ENCODE measurements at places on chromosomes 1 and 21.

DNA sequence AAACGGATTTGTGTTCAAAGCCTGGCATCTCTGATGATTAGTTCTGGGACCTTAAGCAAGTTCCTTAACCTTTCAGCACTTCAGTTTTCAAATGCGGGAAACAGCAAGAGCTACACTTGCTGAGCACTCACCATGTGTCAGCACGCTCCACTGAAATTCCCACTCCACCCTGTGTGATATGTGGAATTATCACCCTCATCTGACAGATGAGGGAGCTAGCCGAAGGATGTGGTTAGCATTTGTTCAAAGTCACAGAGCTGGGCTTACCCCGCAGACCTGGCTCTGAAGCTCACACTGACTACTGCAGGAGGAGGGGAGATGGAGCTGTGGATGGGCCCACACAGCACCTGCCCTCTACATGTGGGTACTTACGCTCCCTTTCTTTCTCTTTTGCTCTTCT is 29.1 kb downstream of the IL12RB2 start:
- ATAC-seq = no peak
- H3K36me3 ChIP-seq = no peaks in the 10 kb centered on the region
- no peak overlapping the region for H3K4me3 ChIP-seq
- no peaks in the 10 kb centered on the region for H3K27me3 ChIP-seq
- peaks cover 73% of the 10 kb centered on the region for H3K4me1 ChIP-seq

GRCh38 chr1:104807590-104807989 is 1057.9 kb downstream of the AMY1C start:
- ATAC-seq = no peak
- no peak overlapping the region for H3K27ac ChIP-seq
- H3K27me3 ChIP-seq = no peaks in the 10 kb centered on the region
- no peak overlapping the region for H3K4me3 ChIP-seq
- H3K36me3 ChIP-seq = no peaks in the 10 kb centered on the region

DNA sequence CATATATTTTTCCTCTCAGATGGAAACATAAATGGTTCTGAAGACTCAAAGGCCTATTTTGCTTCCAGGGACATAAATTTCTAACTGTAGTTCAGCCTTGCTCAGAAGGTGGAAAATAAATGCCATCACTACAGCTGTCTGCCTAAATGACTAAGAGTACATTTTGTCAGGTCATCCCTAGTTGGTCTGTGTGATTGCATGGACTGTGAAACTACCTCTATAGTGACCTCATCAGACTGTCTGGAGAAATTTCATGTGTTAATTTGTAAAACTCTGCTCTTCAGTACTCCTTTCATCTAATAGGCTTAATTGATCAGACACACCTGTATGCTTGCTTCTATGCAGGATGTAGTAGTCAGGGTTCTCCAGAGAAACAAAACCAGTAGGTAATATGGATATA is 886.9 kb downstream of the AMY1C start:
- no peak overlapping the region for H3K27ac ChIP-seq
- H3K4me1 ChIP-seq = no peaks in the 10 kb centered on the region
- peak; percentile 84 for ATAC-seq
- no peaks in the 10 kb centered on the region for H3K27me3 ChIP-seq

DNA sequence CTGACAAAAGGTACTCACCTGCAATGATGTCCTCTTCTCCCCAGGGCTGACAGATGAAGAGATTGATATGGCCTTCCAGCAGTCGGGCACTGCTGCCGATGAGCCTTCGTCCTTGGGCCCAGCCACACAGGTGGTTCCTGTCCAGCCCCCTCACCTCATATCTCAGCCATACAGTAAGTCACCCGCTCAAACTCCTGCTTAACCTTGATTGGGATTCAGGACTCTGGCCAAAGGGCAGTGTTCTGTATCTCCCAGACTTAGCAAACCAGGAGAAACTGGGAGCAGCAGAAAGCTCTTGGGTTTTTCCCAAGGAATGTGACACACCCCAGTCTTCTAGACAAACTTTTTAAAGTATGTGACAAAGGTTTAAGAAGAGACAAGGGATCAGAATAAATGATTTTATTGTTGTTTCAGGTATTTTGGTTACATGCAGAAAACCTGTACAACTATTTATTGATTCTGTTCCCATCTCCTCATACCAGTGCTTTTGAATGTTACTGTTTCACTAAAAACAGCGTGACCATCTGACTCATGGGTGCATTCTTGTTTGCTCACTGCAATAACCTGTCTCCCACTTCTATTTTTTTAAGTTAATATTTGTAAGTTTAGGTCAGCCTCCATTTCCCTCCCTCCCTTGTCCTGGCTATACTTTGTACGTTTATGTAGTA is 124.6 kb downstream of the PEX14 start:
- no peak overlapping the region for H3K4me3 ChIP-seq
- H3K36me3 ChIP-seq = peaks cover 29% of the 10 kb centered on the region
- no peaks in the 10 kb centered on the region for H3K27me3 ChIP-seq

GRCh38 chr1:228778466-228778865 is 43.2 kb downstream of the RHOU start:
- H3K4me1 ChIP-seq = no peaks in the 10 kb centered on the region
- no peak for ATAC-seq
- no peaks in the 10 kb centered on the region for H3K36me3 ChIP-seq
- H3K4me3 ChIP-seq = no peak overlapping the region
- peaks cover 17% of the 10 kb centered on the region for H3K27me3 ChIP-seq
- no peak overlapping the region for H3K27ac ChIP-seq

GRCh38 chr1:40834968-40835545 is 27.1 kb downstream of the CITED4 start:
- no peaks in the 10 kb centered on the region for H3K4me1 ChIP-seq
- H3K27ac ChIP-seq = no peak overlapping the region
- ATAC-seq = no peak
- H3K36me3 ChIP-seq = no peaks in the 10 kb centered on the region
- no peak overlapping the region for H3K4me3 ChIP-seq
- peaks cover 18% of the 10 kb centered on the region for H3K27me3 ChIP-seq

DNA sequence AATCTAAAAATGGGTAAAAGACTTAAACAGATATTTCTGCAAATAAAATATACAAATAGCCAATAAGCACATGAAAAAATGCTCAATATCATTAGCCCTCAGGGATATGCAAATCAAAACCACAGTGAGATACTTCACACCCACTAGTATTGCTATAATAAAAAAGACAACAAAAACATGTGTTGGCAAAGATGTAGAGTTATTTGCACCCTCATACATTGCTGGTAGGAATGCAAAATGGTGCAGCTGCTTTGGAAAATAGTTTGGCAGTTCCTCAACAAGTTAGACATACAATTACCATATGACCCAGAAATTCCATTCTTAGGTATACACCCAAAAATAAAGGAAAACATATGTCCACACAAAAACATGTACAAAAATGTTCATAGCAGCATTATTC is 30.2 kb downstream of the ZZZ3 start:
- ATAC-seq = no peak
- peaks cover 44% of the 10 kb centered on the region for H3K4me1 ChIP-seq
- H3K36me3 ChIP-seq = peaks cover 47% of the 10 kb centered on the region
- no peaks in the 10 kb centered on the region for H3K27me3 ChIP-seq
- H3K4me3 ChIP-seq = no peak overlapping the region
- no peak overlapping the region for H3K27ac ChIP-seq

GRCh38 chr1:2314803-2315673 is 76.3 kb downstream of the MORN1 start:
- peak; percentile 34 for ATAC-seq
- H3K27me3 ChIP-seq = no peaks in the 10 kb centered on the region
- peaks cover 36% of the 10 kb centered on the region for H3K4me1 ChIP-seq
- no peaks in the 10 kb centered on the region for H3K36me3 ChIP-seq
- peak overlapping the region; percentile 72 for H3K4me3 ChIP-seq
- peak overlapping the region; percentile 73 for H3K27ac ChIP-seq

DNA sequence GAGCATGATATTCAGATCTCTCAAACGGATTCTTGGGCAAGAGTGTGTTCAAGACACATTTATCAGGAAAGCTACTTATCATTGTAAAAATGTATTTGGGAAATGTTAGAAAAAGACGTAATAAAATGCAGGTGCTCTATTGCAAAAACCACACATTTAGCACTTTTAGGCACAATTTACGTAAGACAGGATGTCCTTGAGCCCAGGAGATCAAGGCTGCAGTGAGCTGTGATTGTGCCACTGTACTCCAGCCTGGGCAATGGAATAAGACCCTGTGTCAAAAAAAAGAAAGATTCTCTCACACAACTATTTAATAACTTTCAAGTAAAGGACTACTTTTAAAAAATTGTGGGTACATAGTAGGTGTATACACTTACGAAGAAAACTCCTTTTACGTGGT is 18.4 kb downstream of the SLC25A33 start:
- no peak overlapping the region for H3K27ac ChIP-seq
- H3K36me3 ChIP-seq = peaks cover 35% of the 10 kb centered on the region
- no peak overlapping the region for H3K4me3 ChIP-seq
- H3K4me1 ChIP-seq = peaks cover 30% of the 10 kb centered on the region
- no peaks in the 10 kb centered on the region for H3K27me3 ChIP-seq

DNA sequence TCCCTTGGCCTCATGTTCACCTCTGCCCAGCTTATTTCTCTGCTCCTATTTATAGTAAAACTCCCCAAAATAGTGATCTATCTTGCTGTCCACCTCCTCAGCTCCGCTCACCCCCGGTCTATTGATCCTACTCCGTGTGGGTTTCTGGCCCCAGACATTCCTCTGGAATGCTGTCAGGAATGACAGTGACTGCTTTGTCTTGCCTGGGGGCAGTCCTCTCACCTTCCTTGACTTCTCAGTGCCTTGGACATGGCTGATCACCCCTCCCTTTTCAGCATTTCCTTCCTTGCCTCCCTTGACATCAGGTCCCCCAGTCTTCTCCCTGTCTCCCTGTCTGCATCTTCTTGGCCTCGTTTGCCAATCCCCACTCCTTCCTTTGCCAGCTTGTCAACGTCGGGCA is 108.1 kb upstream of the BACE2 start:
- no peak overlapping the region for H3K27ac ChIP-seq
- peaks cover 37% of the 10 kb centered on the region for H3K27me3 ChIP-seq
- ATAC-seq = no peak
- H3K4me3 ChIP-seq = no peak overlapping the region
- no peaks in the 10 kb centered on the region for H3K36me3 ChIP-seq
- H3K4me1 ChIP-seq = no peaks in the 10 kb centered on the region

DNA sequence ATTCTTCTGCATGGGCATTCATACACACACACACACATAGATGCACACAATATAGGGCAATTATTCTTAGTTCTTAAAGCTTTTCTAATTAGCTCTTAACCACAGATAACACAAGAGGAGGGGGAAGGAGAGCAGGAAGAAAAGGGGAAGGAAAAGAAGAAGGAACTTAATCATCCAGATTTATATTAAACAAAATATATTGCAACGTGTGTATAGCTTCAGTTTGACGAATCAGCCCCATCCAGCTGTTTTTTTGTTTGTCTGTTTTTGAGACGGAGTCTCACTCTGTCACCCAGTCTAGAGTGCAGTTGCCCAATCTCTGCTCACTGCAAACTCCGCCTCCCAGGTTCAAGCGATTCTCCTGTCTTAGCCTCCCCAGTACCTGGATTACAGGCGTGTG is 21.7 kb upstream of the ANKRD13C start:
- no peak overlapping the region for H3K4me3 ChIP-seq
- H3K27ac ChIP-seq = no peak overlapping the region
- no peak for ATAC-seq
- no peaks in the 10 kb centered on the region for H3K4me1 ChIP-seq
- no peaks in the 10 kb centered on the region for H3K27me3 ChIP-seq

- H3K27me3 ChIP-seq = peaks cover 8% of the 10 kb centered on the region
- H3K36me3 ChIP-seq = no peaks in the 10 kb centered on the region
- no peak overlapping the region for H3K27ac ChIP-seq
- ATAC-seq = no peak
- peaks cover 7% of the 10 kb centered on the region for H3K4me1 ChIP-seq
Measured at GRCh38 chr1:20102875-20103274, 16.5 kb downstream of the PLA2G2D start.

GRCh38 chr1:222250376-222250775 is 297.5 kb downstream of the HHIPL2 start:
- H3K27me3 ChIP-seq = peaks cover 9% of the 10 kb centered on the region
- no peak for ATAC-seq
- H3K27ac ChIP-seq = no peak overlapping the region
- no peak overlapping the region for H3K4me3 ChIP-seq

All from stimulated activated memory B cell treated with anti-CD40 and anti-IgM and Interleukin-4, amounts not matched to agents 10 μg/mL and 1 μg/mL and 100 μg/mL, for 72 hours (primary cell).